ENCODE measurements at places on chromosomes 2 and 18. TPM values are rescaled to one million over a fixed set of nuclear protein-coding genes. Genes with fewer than 3 reads are reported as not detected.

The LINC00305 gene
- not detected for total RNA-seq

The CFAP65 gene
- 0.32 TPM for total RNA-seq

The CPO gene
- not detected for total RNA-seq

The TEX44 gene
- not detected for total RNA-seq

The EHD3 gene
- total RNA-seq = 9.9 TPM

The SCN7A gene
- not detected for total RNA-seq

The MATN3 gene
- total RNA-seq = 13.7 TPM

The WDR35 gene
- 13.8 TPM for total RNA-seq

The CAMKMT gene
- 5.3 TPM for total RNA-seq
